Stimulated activated CD4-positive, alpha-beta T cell treated with anti-CD3 and anti-CD28 coated beads, Interleukin-15, amount 100 ng/mL, for 1 hour (primary cell): ENCODE measurements at places on chromosomes 2 and 18.

- DNase-seq: no peak
Observed at GRCh38 chr2:66073172-66073571, 361.8 kb upstream of the MEIS1 start.

DNA sequence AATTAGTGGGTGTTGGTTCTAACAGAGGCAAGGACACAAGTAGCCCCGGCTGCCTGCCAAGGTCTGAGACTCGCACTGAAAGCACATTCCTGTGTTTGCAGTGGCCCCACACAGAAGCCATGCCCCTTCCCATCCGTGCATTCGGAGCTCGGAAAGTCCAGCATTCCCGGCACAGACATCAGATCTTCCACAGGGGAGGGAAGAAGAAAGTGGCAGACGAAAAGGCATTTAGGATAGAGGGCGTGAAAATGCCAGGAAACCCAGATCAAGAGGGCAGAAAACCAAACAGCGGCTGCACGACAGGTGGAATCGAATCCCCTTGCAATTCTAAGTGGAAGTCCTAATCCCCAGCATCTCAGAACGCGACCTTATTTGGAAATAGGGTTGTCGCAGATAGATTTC is 105.5 kb upstream of the ASB18 start:
- no peak for DNase-seq

- no peak for DNase-seq
Observed at GRCh38 chr2:191637182-191638078, 40.5 kb upstream of the NABP1 start.

- DNase-seq: no peak
Observed at GRCh38 chr18:59715445-59715844, 18.2 kb upstream of the CCBE1 start.

DNA sequence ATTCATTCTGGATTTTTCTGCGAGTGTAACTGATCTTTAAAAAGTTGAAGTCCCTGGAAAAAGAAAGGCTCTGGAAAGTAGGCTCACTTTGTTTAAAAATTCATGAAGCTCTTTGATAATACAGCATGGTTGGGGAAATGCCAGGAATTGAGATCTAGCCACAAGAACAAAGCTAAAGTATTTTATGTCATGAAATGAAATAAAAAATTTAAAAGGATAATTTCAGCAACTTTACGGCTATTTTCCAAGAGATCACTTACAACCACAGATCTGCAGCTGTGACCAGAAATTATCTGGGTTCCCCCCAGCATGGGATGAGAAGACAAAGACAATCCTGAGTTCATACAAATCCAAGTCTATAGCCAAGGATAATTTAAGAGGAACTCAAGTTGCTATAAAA is 25.3 kb upstream of the RFX8 start:
- no peak for DNase-seq

- no peak for DNase-seq
Observed at GRCh38 chr2:96326564-96326963, 1.4 kb downstream of the ITPRIPL1 start.

DNA sequence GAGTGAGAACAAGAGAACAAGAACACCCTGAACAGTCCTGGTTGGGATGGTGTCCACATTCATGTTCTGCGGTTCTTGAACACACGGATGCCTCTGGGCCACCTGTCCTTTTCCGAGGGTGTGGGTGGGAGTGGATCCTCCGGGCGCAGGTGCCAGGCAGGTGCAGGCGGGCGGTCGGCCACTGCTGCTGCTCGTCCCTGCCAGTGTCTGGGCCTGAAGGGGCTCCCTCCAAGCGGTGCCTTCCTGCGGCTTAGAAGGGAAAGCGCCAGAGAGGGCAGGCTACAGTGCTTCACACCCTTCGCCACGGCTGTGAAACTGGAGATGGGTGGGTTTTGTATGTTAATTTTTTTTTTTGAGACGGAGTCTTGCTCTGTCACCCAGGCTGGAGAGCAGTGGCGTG is 8.0 kb upstream of the D2HGDH start:
- no peak for DNase-seq

DNA sequence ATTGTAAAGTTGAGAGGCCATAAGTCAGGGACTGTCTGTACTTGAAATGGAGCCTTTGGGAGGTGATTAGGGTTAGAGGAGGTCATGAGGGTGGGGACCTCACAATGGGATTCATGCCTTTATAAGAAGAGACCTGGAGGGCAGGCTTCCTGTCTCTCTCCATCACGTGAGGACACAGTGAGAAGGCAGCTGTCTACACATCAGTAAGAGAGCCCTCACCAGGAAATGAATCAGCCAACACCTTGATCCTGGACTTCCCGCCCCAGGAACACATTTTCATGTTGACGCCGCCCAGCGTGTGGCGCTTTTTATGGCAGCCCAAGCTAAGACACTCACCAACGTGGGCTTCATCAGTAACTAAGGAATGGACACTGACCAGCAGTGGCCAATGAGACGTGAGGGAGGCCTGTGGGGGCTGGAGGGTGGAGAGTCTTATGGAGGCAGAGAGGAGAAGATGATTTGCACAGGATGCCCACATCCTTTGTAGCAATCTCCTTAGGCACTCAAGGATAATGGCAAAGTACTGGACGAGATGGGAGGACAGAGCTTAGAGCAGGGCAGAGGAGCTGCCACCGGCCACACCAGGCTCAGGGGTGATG is 162.7 kb downstream of the EIPR1 start:
- no peak for DNase-seq

DNA sequence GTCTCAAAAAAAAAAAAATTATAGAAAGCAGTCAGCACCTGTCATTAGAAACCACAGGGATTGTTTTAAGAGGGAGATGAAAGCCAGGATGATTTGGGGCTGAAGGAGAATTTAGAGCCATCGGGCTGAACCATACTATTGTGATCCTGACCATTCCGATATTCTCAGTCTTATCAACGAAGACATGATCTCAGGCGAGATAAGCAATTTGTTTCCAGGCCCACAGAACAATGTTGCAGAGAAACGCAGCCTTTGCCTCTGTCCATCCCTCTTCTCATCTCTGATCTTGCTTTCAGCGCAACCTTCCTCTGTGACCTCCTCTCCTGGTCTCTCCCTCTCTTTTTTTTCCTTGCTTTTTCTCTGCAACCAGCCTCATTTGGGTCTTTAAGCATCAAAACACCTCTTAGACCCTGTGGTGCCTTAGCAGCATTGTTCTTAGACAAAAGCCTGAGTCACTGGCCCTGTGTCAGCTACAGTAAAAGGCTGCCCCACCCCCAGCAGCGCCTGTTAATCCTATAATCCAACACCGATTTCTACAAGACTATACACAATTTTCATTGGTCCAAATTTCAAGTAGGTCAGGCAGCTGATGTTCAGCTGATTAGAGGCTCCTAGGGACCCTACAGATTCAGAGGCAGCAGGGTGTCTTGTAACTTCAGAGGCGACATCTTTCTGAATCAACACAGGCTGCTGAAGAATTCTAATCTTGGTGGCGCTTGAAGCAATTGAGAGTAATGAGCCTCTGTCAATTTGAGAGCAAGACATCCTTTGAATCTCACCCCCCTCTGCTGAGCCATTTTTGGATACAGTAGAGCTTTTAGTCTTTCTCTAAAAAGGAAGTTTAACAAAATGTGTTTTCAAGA is 206.0 kb downstream of the NCK2 start:
- DNase-seq: no peak

GRCh38 chr2:151716721-151717120 is 17.6 kb downstream of the NEB start:
- no peak for DNase-seq

DNA sequence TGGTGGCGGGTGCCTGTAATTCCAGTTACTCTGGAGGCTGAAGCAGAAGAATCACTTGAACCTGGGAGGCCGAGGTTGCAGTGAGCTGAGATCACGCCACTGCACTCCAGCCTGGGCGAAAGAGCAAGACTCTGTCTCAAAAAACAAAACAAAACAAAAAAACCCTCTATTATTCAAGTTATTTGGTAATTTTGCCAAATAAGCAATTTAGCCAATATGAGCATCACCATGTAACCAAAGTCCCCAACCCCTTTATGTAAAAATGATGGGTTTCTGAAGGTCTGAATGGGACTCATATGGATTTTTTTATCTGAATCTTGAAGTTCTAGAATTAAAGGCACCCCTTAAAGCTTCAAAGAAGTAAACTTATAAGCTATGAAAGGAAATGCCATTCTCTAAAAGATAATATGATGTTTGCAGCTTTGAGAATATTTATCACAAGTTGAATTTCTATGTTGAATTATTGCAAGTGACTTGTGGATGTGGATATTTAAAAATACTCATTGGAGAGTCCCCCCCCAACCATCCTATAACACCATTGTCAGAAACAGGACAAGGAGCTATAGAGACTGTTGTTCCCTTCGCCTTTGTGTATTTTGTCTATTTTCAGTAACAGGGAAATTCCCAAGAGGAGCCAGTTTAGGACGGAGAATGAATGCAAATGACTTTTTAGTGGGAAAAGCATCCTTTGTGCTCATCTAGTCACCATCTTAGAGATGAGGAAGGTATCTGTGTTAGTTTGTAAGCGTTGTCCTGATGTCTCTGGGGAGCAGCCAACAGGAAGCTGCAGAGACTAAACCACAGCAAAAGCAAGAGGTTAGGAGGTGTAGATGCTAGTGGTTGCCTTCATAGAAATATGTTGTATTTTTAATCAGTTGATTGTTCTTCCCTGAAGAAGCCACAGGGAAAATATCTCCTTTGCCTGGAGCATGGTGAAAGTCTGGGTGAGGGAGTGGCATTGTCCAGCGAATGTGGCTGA is 68.3 kb downstream of the TET3 start:
- no peak for DNase-seq

- no peak for DNase-seq
Observed at GRCh38 chr2:146879882-146880281, 964.9 kb upstream of the ACVR2A start.

DNA sequence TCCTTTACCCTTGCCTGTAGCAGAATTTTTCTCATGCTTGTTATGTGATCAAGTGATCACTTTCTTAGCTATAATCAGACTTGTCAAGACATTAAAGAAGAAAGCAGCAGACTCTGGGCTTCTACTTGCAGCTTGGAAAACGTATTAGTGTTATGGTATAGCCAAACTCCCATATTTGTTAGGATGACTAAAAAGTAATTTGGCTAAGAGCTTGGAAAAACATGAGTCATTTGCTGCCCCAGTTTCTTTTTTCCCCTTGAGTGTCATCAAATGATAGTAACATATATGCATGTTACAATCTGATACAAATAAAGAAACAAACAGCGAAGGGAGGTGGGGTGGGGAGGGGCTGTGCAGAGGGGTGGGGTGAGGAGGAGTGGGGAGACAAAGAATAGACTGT is 155.5 kb downstream of the IKZF2 start:
- DNase-seq: no peak

DNA sequence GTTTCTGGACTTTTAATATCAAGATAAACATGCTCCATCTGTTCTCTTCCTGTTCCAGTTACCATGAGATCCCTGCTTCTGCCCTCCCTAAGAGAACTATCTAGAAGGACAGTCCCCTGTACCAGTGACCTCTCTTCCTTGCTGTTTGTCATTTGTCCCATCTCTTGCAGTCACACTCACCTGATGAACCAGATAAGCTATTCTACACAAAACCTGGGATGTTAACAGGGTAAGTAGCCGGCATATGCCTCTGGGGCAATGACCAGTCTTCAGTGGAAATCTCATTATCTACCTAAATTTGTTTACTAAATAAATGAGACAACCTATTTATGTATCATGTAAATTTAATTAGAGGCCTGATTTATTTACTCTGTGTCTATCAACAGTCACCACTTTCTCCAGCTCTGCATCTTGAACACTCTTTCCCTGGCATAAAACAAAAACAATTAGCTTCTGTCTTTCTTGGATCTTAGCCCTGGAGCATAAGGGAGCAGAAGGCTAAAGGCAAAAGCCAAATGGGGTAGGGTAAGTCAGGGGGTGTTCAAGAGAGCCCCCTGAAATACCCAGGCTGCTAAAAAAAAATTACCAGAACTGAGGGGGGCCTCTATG is 337.7 kb downstream of the ALK start:
- no peak for DNase-seq

GRCh38 chr2:204494681-204495080 is 50.6 kb upstream of the PARD3B start:
- no peak for DNase-seq

DNA sequence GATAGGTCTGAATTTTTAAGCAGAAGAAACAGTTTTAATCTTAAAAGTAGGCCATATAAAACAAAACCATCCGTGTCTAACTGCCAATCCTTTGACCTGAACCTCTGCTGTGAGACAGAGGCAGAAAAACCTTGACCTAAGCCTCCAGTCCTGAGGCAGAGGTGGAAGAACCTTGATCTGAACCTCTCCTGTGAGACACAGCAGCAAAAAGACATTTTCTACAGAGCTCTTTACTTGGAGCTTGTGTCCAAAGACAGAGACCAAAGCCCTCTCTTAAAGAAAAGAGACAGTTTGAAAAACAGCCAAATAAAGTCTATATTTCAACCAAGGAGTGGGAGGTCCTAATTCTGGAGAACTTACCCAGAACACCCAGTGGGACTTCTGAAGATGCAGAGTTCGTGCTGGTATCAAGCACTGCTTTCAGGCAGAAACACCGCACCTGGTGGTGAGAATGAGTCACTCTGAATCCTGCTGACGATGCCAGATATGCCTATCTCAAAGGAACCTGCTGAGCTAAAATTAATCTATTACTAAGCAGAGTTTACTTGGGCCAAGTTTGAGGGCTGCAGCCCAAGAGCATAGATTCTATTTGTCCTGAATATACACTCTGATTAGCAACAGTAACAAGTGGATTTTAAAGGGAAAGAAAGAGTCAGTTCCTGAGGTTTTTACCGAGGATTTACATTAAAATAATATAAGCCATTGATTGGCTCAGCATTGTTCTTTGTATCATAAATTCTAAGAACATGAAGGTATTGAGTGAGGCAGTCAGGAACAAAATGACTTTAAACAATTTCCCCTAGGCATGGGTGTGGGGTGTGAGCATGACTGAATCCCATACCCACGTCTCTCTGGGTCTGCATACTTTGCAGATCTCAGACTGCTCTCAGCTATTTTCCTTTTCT is 806.4 kb downstream of the TRIB2 start:
- no peak for DNase-seq

- DNase-seq: no peak
Observed at GRCh38 chr2:195602687-195603086, 54.3 kb upstream of the SLC39A10 start.

DNA sequence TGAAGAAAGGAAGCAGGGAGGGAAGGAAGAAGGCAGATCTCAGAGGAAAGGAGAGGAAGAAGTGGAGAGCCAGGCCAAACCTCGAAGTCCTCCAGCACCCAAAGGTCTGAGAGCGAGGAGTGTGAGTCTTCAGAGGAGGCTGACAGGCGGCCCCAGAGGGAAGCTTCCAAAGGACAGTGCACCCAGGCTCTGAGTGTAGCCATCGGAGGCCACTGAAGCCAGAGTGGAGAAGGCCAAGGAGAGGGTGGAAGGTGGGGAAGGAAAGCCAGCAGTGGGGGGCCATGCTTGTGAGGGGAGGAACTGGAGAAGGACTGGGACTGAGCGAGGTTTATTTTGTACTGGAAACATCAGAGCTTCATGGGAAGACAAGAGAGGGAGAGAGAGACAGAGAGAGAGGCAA is 6.0 kb downstream of the ATP6V1B1 start:
- DNase-seq: no peak

DNA sequence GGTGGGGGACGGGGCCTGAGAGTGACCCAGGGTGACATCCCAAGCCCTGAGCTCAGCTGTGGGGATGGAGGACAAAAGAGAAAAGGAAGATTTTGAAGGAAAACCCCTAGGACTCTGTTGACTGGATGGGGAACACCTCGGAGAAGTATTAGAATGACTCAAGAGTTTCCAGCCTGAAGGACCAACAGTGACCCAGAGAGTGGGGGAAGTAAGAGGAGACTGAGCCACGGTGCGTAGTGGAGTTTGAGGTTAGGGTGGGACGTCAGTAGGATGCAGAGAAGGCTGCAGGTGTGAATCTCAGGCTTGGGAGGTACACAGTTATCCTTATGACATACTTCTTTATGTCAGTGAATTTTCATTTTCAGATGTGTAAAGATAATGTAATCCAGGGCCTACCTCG is 119.5 kb downstream of the NCK2 start:
- no peak for DNase-seq
